ENCODE measurements at places on chromosomes 2 and 18.

DNA sequence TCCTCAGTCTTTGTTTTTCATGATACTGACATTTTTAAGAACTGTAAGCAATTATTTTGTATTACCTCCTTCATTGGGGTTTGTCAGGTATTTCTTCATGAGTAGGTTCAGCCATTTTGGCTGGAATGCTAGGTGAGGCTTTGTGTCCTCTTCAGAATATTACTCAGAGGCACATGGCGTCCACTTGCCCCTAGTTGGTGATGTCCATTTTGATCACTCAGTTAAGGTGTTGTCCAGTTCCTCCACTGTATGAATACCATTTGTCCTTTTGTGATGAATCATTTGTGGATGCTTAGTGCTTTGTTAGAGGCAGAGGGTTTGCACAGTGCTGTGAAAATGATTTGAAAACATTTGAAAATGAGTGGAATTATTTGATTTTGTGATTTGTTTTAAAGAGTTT, 4.7 kb downstream of the IL1RL2 start:
- H3K27ac ChIP-seq, result no peak overlapping the region
- H3K4me1 ChIP-seq, result no peaks in the 10 kb centered on the region
- no peaks in the 10 kb centered on the region for H3K27me3 ChIP-seq
- H3K4me3 ChIP-seq, result no peak overlapping the region
- H3K36me3 ChIP-seq, result no peaks in the 10 kb centered on the region
- peak; percentile 41 for DNase-seq

- DNase-seq, result no peak
- H3K27me3 ChIP-seq, result no peaks in the 10 kb centered on the region
- no peak overlapping the region for H3K4me3 ChIP-seq
- H3K36me3 ChIP-seq, result no peaks in the 10 kb centered on the region
- no peaks in the 10 kb centered on the region for H3K4me1 ChIP-seq
Measured at GRCh38 chr2:59177748-59178147, 936.6 kb upstream of the FANCL start.

GRCh38 chr2:187461294-187462261, 13.5 kb upstream of the CALCRL start:
- H3K27ac ChIP-seq, result no peak overlapping the region
- DNase-seq, result no peak
- H3K36me3 ChIP-seq, result no peaks in the 10 kb centered on the region
- no peaks in the 10 kb centered on the region for H3K27me3 ChIP-seq

GRCh38 chr18:36402765-36403396, 105.4 kb downstream of the FHOD3 start:
- peaks cover 2% of the 10 kb centered on the region for H3K36me3 ChIP-seq
- H3K4me1 ChIP-seq, result peaks cover 26% of the 10 kb centered on the region
- H3K27me3 ChIP-seq, result no peaks in the 10 kb centered on the region
- no peak overlapping the region for H3K27ac ChIP-seq
- no peak for DNase-seq

GRCh38 chr2:160606341-160606740, 112.7 kb upstream of the RBMS1 start:
- no peak overlapping the region for H3K27ac ChIP-seq
- no peaks in the 10 kb centered on the region for H3K4me1 ChIP-seq
- no peak overlapping the region for H3K4me3 ChIP-seq
- peak; percentile 18 for DNase-seq
- no peaks in the 10 kb centered on the region for H3K36me3 ChIP-seq

DNA sequence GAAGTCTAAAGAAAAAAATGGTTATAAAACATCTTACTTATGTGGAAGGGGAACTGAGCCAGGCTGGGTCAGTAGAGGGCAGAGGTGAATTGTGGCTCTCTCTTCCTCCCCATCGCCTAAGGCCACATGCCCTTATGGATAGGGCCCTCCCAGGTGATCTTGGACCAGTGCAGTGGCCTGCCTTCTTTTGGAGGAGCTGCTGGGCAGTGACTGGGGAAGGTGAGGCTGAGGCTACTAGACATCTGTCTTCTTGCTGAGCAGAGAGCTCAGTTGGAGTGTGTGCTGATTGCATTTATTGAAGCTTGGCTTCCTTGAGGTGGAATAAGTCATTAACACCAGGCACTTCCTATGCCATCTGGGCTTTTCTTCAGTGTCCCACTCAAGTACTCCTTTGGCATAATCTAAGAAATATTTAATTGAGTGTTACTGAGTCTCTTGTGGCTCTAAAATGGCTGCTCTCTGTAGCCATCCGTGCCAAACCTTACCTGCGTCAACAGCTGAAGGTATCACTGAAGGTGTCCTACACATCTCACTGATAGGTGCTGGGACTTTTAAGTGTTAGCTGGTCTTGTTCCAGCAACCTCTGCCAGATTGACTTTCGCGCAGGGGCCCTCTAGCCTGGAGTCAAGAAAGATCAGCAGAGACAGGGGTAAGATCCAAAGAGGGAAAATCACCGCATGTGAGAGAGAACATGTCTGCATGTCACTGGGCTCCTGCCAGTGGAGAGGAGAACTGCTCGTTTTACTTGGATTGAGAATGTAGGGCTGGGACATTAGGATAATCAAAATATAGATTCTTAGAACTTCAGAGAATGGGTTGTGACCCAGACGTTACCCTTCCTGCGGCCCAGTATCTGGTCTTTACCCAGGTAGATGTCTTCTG, 256.1 kb downstream of the LTBP1 start:
- H3K27ac ChIP-seq, result no peak overlapping the region
- no peak overlapping the region for H3K4me3 ChIP-seq
- DNase-seq, result no peak
- H3K36me3 ChIP-seq, result no peaks in the 10 kb centered on the region
- no peaks in the 10 kb centered on the region for H3K27me3 ChIP-seq

DNA sequence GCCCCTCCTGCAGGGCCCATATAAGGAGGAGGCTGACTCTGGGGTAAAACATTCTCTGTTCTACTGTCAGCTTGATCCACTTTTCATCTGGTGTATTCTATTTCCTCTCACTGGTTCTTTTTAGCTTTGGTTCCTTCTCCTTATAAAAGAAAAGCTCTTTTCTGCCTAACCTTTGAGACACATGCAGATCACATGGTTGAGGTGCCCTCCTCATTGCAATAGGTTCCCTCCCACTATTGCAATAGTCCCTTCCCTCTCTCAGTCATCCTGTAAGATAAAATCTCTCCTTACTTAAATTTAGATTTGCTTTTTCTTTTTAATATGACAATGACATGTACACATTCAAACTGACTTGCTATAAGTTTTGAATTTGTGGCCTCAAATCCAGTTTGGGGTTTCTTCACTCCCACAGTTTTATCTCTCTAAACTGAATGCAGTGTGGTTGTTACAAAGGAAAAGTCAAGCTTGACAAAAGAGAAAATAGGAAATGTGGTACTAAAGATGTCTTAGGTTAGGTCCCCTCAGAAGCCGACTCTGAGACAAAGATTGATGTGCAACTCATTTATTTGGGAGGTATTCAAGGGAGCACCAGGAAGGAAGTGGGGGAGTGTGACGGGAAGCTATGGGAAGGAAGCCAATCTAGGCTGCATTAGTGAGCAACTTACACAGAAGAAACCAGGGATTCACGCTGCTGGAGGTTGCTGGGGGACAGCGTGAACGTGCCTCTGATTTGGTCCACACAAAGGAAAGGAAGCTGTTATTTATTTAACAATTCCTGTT, 127.6 kb upstream of the LINC00305 start:
- no peak overlapping the region for H3K27ac ChIP-seq
- no peak for DNase-seq
- no peaks in the 10 kb centered on the region for H3K36me3 ChIP-seq

- no peak overlapping the region for H3K4me3 ChIP-seq
- DNase-seq, result no peak
- H3K27me3 ChIP-seq, result no peaks in the 10 kb centered on the region
- H3K27ac ChIP-seq, result no peak overlapping the region
Measured at GRCh38 chr2:86476092-86476491, 34.9 kb downstream of the KDM3A start.

DNA sequence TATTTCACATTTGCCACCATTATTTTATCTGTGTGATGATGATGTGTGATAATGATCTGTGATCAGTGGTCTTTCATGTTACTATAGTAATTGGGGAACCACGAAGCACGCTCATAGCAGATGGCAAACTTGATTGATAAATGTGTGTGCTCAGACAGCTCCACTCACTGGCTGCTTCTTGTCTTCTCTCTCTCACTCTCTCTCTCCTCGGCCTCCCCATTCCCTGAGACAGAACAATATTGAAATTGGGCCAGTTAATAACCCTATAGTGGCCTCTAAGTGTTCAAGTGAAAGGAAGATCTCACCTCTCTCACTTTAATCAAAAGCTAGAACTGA, 60.7 kb upstream of the RAPGEF4 start:
- no peaks in the 10 kb centered on the region for H3K27me3 ChIP-seq
- no peaks in the 10 kb centered on the region for H3K4me1 ChIP-seq
- DNase-seq, result no peak

DNA sequence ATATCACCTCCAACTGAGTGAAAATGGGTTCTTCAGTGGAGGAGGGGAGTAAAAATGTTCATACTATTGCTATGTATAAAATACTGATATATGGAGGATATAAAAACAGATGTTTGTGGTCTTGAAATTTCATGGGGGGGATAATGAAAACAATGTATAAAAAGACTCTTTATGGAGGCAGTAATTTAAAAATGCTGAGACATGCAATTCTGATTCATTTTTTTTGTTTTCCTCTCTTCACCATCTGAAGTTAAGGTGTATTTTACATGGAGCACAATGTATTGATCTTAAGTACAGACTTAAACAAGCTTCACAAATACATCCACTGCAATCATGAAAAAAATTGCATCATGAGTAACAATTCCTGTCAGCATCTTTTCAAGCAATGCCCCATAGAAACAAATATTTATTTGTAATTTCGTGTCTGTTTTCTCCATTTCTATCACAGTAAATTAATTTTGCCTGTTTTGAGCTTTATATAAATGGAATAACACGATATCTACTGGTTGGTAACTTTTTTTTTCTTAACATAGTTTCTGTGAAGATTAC, 393.2 kb upstream of the ZNF804A start:
- no peaks in the 10 kb centered on the region for H3K36me3 ChIP-seq
- no peaks in the 10 kb centered on the region for H3K27me3 ChIP-seq
- H3K27ac ChIP-seq, result no peak overlapping the region
- no peak overlapping the region for H3K4me3 ChIP-seq

DNA sequence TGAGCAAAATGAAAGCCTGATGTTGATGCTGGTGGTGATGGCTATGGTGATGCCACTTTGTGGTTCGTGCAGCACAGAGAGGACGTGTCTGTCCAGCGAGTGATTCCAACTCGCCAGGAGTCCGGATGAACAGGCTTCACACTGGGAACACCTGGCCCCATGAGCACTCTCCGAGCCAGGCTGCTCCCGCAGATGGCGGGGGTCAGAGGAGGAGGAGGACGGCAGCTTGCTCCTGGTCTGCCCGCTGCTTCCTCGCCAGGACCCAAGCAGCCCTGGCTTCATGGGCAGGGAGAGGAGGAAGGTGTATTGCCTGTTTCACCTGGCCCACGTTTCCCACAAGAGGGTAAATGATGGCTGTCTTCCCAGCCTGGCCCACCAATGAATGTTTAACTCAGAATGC, 121.6 kb downstream of the MTCL1 start:
- H3K27me3 ChIP-seq, result no peaks in the 10 kb centered on the region
- no peak for DNase-seq
- H3K4me1 ChIP-seq, result no peaks in the 10 kb centered on the region
- H3K4me3 ChIP-seq, result no peak overlapping the region
- H3K27ac ChIP-seq, result no peak overlapping the region
- no peaks in the 10 kb centered on the region for H3K36me3 ChIP-seq

GRCh38 chr2:153519257-153519875, 40.8 kb upstream of the RPRM start:
- H3K27me3 ChIP-seq, result no peaks in the 10 kb centered on the region
- no peak overlapping the region for H3K4me3 ChIP-seq
- no peaks in the 10 kb centered on the region for H3K36me3 ChIP-seq
- H3K27ac ChIP-seq, result no peak overlapping the region

DNA sequence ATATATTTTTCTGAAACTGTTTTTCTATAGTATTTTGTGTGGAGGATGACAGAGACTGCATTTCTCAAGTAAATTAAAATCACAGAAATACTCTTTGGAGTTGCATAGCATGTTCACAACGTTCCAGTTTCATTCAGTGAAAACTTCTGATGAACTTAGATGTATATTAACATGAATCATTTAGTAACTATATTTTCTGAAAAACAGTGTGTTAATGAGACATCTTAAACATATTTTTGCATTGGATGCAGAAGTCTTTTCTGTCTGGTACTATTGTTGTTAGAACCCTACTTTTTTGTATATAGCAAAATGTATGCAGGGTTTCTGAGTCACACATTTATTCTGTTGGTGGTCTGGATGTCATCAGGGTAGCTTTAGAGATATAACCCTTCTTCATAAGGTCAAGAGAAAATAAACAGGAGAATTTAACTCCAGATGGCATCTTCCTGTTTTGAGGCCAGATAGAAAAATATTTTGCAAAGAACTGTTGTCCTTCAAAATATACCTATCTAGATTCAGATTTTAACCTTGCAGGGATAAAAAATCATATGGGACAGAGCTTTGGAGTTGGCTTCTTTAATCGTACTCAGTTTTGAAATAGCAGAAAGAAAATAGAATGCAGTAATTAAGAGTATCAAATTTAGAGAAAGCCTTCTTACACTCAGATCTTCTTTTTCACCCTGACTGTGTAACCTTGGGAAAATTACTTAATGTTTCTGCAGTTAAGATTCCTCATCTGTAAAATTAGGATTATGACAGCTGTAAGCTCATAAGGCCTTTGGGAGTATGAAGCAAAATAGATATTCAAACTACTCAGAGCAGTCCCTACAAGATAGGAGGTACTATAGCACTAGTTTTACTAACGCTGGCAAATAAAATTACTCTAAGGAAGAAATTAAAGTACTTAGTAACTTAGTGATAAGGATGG, 5.3 kb downstream of the COL3A1 start:
- H3K36me3 ChIP-seq, result no peaks in the 10 kb centered on the region
- H3K27ac ChIP-seq, result peak overlapping the region; percentile 76
- H3K27me3 ChIP-seq, result no peaks in the 10 kb centered on the region
- H3K4me1 ChIP-seq, result no peaks in the 10 kb centered on the region

DNA sequence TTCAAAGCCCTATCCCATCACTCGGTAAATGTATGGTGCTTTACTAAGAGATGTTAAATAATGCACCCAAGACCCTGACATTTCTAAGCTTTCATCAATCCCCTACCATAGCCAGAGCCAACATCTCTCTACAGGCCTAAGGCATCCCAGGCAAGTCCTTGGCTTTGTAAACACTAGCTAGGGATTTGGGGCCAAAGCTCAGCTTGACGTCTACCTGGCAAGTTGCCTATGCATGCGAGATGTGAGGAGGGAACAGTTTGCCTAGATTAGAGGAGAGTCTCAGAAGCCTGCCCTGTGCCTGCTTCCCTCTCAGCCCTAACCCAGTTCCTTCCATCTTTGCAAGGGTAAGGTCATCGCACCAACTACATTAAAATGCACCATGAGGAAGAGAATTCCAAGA, 221.5 kb upstream of the NCKAP5 start:
- H3K27me3 ChIP-seq, result no peaks in the 10 kb centered on the region
- H3K4me3 ChIP-seq, result no peak overlapping the region
- no peak for DNase-seq
- H3K4me1 ChIP-seq, result no peaks in the 10 kb centered on the region
- H3K27ac ChIP-seq, result no peak overlapping the region
- no peaks in the 10 kb centered on the region for H3K36me3 ChIP-seq
